ENCODE measurements at places on chromosomes 1 and 21. TPM values are rescaled to one million over a fixed set of nuclear protein-coding genes. Genes with fewer than 3 reads are reported as not detected.

DNA sequence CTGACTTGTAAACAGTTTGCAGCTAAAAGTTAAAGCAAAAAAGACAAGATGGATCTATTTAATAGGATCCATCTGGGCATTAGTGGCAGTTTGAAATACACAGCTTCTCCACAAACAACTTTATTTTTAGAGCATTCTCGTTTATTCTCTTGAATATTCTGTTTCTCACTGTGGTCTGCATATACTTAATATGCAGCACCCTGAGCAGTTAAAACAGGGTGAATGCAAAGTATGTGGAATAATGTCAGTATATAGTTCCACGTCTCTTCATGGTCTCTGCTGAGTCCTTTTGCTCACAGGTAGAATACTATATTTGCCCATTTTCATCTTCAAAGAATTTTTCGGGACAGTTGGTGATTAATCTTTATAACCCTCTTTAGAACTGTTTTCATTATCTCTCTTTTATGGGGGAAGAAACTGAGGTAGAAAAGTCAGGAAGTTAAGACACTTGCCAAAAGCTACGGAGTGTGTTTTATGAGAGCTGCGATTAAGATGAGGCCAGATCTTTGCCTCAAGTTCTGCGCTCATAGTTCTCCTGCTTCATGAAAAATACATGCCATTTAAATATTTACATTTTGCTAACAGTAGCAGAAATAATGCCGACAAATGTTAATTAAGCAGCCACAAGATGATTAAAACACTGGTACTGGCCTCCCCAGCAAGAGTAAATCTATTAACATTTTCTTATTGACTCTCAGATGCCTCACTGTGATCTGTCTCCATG is 115.6 kb downstream of the PTBP2 start:
- no peaks in the 10 kb centered on the region for H3K27me3 ChIP-seq
- H3K36me3 ChIP-seq, result no peaks in the 10 kb centered on the region
- H3K27ac ChIP-seq, result no peak overlapping the region
- DNase-seq, result no peak
- no peaks in the 10 kb centered on the region for H3K4me1 ChIP-seq

DNA sequence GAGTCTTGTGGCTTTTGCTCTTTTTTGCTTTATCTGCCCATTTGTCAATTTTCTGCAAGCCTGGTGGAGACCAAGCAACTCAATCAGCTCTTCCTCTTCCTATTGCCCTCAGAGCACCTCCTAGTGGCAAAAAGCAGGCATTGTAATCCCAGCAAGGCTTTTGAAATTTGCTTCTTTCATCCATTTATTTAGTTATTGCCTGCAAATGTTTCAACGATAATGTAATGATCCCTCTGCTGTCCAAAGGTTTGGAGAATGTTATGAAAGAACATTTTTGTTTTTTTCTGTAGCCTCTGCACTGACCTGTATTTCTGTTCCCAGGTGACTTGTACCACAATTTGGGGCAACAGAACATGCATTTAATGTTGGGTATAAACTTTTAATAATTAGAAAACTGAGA is 127.8 kb downstream of the GABPA start:
- H3K4me1 ChIP-seq, result no peaks in the 10 kb centered on the region
- peak; percentile 30 for DNase-seq
- no peaks in the 10 kb centered on the region for H3K36me3 ChIP-seq
- no peak overlapping the region for H3K4me3 ChIP-seq

- no peak overlapping the region for H3K4me3 ChIP-seq
- DNase-seq, result no peak
Observed at GRCh38 chr1:178330848-178331497, 165.8 kb downstream of the CLEC20A start.

Gene DCST2
- 0.17 TPM for total RNA-seq

Gene MEX3A
- 1.7 TPM for total RNA-seq

Gene CCDC190
- total RNA-seq, result not detected

Gene RIPK4
- total RNA-seq, result under 0.01 TPM
